ENCODE measurements at places on chromosomes 3 and 15.

- no peak for DNase-seq
Measured at GRCh38 chr3:30470496-30470895, 135.9 kb upstream of the TGFBR2 start.

DNA sequence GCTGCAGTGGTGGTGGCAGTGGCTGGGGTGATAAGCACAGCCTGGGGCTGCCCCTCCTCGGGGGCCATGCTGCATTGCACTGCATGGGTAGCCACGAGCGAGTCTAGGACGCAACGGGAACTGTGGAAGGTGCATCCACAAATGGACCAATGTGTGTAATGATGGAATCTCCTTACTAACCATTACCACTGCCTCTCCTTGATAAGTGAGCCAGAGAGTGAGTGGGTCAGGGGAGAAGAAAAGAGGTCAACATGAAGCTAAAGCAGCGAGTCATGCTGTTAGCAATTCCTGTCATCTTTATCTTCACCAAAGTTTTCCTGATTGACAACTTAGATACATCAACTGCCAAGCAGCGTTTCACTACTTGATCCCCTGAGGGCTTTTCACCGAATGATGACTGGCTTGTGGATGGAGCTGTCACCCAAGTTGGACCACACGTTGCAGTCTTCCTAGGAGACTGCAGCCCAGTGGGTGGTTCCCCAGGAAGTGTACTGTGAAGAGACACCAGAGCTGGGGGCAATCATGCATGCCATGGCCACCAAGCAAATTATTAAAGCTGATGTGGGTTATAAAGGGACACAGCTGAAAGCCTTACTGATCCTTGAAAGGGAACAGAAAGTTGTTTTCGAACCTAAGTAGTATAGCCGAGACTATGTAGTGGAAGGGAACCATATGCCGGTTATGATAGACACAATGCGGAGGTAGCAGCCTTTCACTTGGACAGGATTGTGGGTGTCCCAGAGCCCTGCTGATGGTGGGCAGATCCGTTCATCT is 20.6 kb downstream of the SAMD7 start:
- no peak for DNase-seq

DNA sequence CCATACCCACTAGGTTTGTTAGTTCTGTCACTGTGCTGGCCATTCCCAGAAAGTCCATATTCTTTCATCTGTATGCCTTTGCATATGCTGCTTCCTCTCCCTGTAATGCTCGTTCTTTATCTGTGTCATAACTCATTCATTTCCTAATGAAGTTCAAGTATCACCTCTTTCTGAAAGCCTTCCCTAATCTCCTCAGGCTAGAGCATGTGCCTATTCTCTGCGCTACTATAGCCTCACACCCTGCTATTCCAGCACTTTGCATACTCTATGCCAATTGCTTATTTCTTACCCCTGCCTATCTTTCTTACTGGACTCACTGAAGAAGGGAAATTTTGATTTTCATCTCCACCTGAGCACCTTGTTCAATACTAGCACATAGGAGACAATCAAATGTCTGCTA is 25.6 kb upstream of the C2CD4B start:
- no peak for DNase-seq

DNA sequence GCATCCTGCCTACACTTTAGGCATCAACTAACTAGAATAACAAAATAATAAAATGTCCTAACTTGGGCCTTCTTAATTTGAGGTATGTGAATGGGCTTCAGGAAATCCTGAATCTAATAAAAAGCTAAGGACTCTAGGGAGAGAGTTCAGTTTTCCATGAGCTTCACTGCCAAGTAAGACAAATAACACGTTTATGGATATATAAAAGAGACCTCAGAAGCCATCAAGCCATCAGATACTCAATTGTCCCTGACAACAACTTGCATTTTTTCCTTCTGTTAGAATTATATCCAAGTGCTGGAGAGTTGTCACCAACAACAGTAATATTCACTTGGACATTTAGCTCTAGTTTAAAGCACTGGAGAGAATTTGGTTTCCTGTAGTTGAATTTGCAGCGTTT is 102.4 kb upstream of the IGSF10 start:
- DNase-seq, result no peak

DNA sequence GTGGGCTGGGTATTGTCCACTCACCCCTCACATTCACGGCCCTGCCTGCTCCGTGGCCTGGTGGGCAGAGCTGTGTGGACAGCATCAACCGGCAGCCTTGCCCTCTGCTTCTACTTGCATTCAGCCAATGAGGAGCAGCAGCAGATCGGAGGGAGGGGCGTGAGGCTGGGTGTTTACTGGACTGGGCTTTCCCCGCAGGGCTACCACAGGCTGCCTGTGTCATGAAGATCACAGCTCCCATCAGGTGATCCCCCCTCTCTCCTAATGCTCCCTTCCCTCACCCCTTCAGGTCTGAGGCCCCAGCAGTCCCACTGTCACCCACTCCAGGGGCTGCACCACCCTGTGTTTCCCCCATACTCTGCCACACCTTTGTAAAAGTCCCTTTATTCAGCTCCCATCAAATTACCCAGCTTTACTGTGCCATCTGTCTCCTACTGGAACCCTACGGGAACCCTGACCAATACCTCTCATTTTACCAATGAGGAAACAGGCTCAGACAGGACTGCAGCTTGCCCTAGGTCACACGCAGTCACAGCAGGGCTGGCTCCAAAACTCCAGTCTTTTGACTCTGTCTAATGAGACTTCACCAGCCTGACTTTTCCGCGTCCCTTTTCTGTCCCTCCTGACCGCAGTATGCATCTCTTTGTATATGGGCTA is 81.1 kb downstream of the MEGF11 start:
- no peak for DNase-seq

- peak; percentile 86 for DNase-seq
Measured at GRCh38 chr15:76931397-76932134, at the start of gene RCN2. TSS of gene RCN2 (plus strand) at chr15:76931749. CDS start at chr15:76931842, 93 bp downstream.

DNA sequence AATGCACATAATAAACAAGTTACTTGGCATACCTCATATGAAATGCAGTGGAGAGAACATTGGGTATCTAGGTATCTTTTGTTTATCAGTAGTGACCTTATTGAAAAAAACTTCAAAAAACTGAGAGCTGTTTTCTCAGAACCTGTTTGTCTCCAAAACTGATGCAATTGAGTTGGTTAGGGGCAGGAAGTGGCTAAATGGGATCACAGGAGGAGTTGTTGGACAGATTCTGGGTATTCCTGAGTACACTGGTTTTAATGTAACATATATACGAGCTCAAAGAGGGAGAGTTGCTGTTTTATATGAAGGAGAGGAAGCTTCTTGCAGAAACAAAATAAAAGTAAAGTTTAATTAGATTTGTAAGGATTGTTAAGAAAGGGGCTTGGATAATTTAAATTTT is 159.5 kb downstream of the C3orf70 start:
- DNase-seq, result no peak

DNA sequence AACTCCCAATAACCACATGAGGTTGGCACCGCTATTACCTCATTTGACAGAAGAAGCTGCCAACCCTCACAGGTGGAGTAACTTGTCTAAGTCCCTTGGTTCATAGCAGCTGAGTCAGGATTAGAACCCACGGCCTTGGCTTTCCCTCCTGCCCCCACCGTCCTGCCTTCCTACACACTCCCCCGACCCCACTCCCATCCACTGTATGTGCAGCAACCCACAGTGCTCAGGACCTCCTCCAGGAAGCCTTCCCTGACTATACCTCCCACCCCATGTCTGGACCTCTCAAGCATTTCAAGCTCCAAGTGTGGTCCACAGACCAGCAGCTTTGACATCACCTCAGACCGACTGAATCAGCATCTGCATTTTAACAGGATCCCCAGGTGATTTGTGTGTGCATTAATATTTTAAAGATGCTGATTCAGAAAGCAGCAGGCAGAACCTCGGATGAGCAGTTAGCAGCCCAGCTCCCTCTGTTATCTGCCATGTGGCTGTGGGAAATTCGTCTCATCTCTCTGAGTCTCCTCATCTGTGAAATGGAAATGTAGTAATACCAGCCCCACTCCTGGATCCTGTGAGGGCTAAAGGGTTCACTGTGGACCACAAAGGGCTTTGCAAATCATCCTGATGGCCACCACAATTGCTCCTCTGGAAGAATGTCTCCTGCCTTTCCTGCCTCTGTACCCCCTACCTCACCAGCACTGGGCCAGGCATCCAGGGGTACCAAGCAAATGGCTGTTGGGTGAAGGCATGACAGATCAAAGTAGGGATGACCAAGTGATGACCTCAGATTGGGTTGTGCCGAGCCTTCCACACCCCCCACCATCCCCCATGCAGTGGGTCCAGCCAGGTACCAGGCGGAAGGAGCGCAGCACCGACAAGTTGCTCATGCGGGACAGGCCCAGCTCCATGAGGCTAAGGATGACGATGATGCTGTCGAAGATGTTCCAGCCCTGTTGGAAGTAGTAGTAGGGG is 62.7 kb downstream of the SCN5A start:
- no peak for DNase-seq

GRCh38 chr15:85993116-85993515 is 86.6 kb upstream of the AGBL1 start:
- no peak for DNase-seq

DNA sequence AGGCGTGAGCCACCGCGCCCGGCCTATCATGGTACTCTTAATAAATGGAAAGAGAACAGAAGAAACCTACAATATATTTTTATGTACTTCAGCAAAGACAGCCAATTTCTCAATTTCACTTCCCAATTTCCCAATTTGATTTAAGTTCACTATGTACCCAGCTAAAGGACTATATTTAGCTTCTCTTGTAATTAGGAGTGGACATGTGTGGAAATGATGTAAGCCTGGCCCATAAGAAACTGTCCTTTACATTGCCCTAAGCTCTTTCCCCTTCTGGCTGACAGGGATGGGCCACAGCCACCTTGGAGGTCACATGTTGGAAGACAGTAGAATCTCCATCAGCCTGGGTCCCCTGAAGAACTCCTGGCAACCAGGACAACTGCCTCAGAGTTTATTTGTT is 6.2 kb downstream of the TMEM39A start:
- DNase-seq, result no peak

DNA sequence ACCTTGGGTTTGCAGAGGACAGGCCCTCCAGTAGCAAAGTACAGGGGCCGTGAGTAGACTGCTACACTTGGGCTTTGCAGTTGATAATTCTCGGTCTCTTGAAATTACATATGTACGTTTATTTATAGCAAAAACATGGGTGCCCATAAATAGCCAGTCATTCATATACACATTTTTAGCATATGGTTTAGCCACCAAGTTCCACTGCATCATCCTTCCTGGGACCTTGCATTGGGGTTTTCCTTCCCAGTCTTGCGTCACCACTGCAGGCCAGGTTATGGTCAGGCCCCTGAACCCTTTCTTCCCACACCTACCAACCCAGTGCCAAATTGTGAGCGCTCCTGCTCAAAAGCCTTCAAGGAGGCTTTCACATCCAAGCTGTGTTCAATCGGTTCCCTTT is 12.7 kb downstream of the KLHL25 start:
- DNase-seq, result no peak

DNA sequence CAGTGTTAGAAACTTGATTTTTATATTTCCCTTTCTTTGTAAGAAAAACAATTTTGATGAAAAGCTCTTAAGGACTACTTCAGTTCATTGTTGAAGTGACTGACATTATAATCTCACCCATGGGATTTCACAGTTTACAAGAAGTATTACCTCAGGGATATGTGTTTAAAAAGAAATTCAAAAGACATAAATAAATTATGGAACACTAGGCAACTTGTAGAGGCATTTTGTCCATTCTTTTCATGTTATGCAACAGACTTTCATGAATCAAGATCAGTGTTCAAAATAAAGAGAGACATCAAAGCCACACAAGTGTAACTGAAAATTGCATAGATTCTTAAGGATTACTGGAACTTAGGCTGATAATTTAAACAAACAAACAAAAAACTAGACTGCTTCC is 196.8 kb upstream of the AGTR1 start:
- DNase-seq, result no peak

GRCh38 chr15:80773122-80773551 is 6.0 kb upstream of the CEMIP start:
- no peak for DNase-seq

GRCh38 chr3:72633121-72633520 is 215.1 kb downstream of the SHQ1 start:
- DNase-seq, result peak; percentile 14

DNA sequence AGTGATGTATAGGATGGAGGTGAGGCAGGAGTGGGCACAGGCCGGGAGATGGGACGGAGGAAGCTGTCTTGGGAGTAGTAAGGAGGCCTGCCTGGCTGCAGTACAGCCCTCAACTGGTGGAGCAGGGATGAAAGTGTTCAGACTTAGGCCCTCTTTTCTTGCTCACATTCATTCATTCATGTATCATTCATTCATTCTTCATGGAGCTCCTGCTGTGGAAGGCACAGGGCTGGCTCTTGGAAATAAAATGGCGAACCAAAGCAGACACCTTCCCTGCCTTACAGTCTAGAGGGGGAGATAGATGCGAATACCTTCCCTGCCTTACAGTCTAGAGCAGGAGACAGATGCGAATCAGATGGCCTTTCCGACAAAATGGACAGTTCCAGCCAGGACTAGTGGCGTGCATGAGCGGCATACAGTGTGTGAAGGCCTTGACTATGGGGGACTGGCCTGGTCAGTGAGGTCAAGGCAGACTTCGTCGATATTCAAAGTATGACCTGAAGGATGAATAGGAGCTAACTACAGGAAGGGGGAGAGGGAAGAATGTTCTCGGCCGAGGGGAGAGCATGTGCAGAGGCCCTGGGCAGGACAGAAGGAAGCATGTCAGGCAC is 143.2 kb upstream of the TLE3 start:
- no peak for DNase-seq

DNA sequence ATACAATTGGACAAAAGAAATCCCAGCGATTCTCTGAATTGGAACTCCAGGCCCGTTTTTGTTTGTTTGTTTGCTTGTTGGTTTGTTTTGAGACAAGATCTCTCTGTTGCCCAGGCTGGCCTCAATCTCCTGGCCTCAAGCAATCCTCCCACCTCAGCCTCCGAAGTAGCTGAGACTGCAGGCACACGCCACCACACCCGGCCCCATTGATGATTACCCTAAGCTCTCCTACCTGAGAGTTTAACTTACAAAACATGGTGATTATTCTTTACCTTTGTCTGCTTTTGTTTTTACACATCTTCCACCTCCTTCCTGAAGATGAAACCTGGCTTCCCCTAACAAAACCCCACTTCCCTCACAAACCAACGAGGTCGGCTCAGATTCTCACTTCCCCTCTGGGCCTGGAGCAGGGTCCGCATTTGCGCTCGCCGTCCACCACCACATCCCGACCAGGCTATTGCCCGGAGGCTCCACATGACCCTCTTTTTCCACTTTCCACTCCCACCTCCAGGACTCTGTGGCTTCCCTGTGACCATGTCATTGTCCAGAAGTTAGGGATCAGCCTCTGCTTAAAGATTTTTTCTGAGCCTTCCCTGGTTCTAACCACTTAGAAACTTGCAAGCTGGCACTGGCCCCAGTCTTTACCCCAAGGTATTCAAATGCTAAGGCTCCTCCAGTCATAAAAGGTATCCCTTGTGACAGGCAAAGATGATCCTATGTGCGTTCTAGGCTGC is 14.8 kb downstream of the KLHL6 start:
- DNase-seq, result no peak

- DNase-seq, result no peak
Measured at GRCh38 chr15:74192751-74193150, 9.8 kb downstream of the STRA6 start.

DNA sequence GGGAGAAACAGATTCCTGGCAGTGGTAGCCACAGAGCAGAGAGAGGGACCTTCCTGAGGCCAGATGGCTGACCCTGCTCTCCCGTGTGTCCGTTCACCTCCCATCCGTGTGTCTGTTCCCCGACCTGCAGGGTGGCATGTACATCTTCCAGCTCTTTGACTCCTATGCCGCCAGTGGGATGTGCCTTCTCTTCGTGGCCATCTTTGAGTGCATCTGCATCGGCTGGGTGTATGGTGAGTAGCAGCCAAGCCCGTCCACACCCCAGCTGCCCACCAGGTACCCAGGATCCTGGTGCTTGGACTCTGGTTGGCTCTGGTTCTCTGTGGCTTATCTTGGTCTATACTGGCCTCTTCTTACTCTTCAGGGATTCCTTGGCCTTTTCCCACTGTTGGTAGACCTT is 59.5 kb upstream of the SLC6A1 start:
- DNase-seq, result no peak

Data from kidney glomerular epithelial cell (primary cell).